Activated T-helper 17 cell treated with anti-CD3 and anti-CD28 coated beads, Interleukin-2, amount 50 U/mL, for 72 hours (primary cell): ENCODE measurements at places on chromosomes 3 and 15.

GRCh38 chr3:105425153-105425502 lies 58.4 kb downstream of the ALCAM start:
- no peak for ATAC-seq

GRCh38 chr3:71025516-71025915 lies 558.0 kb downstream of the FOXP1 start:
- peak; percentile 56 for ATAC-seq

GRCh38 chr3:57949785-57950615 lies 58.2 kb upstream of the FLNB start:
- no peak for ATAC-seq

GRCh38 chr3:182479419-182480336 lies 313.6 kb upstream of the ATP11B start:
- no peak for ATAC-seq

- no peak for ATAC-seq
These were observed 12.3 kb downstream of the SMAD3 start for GRCh38 chr15:67077641-67078215.

GRCh38 chr15:38406436-38406835 lies 47.5 kb upstream of the FAM98B start:
- ATAC-seq: peak; percentile 79

- ATAC-seq: no peak
These were observed 20.9 kb downstream of the PLCL2 start for GRCh38 chr3:16905704-16906103.

DNA sequence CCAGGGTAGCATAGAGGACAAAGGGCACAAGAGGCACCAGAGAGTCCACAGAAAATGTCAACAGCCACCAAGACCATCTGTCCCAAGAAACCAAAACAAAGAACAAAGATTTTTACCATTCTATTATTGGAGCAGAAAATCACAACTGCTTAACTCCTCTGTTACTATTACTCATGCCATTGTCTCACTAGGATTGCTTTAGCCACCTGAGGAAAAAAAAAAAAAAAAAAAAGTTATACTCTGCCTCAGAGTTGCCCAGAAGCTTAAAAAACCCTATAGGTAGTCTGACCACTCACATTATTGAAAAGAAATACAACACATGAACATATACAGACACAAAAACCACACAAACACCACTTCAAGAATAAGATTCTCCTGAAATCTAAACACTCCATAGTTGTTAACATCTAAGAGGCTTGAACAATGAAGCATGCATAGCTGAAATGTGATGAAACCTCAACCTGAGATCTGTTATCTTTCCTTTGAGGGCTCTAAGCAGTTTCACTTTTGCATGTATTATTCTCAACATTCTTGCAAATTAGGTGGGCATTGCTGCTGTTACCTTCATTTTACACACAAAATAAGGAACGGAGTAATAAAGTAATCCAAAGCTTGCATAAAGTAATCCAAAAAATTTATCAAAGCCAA lies 85.4 kb downstream of the IGSF11 start:
- peak; percentile 37 for ATAC-seq

DNA sequence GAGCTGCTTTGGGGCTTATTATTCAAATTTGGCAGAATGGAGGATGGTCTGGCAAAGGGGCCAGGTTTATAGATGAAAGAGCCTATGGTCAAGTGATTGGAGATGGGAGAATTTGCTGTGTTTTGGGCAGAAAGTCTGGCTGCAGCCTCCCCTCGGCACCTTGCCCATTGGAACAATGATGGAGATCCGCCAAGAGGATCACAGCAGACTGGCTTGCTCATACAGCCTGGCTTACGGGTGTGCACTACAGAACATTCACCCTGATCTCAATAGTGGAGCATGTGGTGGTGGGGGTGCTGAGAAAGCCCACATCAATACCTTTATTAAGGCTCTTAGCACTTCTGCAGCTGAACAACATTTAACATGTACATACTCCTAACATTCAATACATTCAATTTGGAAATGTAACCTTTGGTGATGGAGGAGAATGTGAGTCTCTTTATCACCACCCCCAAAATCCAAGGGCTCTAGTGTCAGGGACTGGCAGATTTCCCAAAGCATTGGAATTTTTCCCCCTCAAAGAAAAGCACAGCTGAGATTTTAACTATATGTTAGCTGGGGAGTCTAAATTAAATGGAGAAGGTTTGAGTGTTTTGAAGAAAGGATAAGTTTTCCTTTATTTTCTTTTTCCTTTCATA lies 118.4 kb upstream of the TMC3 start:
- ATAC-seq: no peak
